NCI-H2227 treated with DMSO at 0.1 percent for 48 hours (cell line): ENCODE measurements at places on chromosomes 5 and 9.

- no peak for DNase-seq
Observed at GRCh38 chr5:81283976-81284375, 17.4 kb upstream of the ZCCHC9 start.

- DNase-seq = no peak
Observed at GRCh38 chr5:124580512-124580911, 165.9 kb downstream of the ZNF608 start.

DNA sequence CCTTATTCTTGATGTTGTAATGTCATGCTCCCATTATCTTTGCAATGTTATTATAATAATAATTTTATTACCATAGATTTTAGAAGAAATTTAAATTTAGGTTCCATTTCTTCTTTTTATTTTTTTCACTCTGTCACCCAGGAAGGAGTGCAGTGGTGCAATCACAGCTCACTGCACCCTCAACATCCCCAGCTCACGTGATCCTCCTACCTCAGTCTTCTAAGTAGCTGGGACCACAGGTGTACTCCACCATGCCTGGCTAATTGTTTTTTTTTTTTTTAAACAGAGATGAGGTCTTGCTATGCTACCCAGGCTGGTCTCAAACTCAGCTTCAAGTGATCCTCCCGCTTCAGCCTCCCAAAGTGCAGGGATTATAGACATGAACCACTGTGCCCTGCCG, 11.9 kb downstream of the ZFR start:
- no peak for DNase-seq

GRCh38 chr9:110443866-110444220, 106.2 kb upstream of the TXNDC8 start:
- no peak for DNase-seq

DNA sequence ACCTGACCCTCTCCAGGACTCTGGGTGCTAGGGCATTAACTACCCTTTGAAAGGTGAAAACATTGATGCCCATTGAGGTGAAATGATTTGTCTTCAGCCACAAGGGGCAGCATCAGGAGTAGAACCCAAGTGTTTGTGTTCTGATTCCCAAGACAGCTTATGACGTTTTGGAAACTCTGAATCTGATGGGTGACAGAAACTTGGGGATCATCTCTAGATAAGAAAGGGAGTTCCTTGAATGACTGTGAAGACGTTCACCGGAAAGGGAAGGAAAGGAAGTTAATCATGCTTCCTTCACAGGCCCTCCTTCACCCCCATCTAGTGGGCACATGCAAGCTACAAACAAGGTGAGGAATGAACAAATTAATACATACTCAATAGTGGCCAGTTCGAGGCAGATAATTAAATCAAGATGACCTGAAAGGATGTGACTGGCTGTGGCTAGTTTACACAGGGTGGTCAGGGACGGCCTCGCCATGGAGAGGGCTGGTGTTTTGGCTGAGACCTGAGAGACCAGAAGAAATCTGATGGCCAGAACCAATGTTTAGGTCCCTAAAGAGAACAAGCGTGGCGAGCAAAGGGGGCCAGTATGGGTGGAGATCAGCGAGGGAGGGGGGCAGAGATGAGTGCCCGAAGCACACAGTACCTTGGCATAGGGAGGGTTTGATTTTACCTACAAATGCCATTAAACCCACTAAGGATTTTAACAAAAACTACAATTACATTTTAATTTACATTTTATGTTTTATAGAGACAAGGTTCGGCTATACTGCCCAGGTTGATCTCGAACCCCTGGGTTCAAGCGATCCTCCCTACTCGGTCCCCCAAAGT, 937 bp upstream of the SLC26A2 start:
- DNase-seq = peak; percentile 23

DNA sequence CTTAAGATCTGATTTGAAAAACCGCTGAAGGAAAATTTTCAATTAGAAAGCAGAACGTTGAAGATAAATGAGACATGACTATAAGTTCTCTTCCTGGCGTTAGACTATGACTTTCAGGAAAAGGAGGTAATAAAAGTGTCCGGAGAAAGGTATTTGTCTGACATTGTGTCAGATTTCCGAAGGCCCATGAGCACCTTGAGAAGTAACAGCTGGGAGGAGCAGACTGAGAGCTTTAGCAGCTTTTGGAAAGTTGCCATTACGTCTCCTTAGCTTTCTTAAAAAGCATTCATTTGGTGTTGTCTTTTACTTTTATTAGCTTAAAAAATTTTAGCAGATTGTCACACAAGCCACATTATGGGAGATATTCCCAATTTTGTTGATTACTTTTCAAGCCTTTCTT, 363.5 kb downstream of the NDUFS4 start:
- no peak for DNase-seq

DNA sequence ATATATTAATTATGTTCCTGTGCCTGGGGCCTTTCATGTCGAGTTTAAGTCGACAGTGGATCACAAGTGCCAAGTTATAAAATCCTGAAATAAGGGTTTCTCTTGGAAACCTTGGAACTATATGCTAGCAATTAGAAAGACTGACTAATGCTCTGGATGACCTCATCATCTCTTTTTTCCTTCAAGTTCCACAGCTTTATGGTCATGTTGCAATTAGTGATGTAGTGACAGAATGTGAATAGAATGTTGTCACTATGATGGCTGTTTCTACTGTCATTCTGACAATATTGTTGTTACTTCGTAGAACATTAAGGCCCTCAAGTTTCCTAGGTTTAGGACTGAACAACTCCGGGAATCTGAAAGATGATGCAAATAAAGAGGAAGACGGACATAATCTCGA, 368.0 kb upstream of the SEMA6A start:
- no peak for DNase-seq
